ENCODE measurements at places on chromosomes 4 and X. TPM values are rescaled to one million over a fixed set of nuclear protein-coding genes. Genes with fewer than 3 reads are reported as not detected.

SPIN2A gene
- not detected for total RNA-seq

MBNL3 gene
- 1.9 TPM for total RNA-seq

ASB12 gene
- total RNA-seq, result not detected

XAGE1A gene
- total RNA-seq, result not detected

STK26 gene
- 4.8 TPM for total RNA-seq

ZNF518B gene
- total RNA-seq, result 19.6 TPM

TIMP1 gene
- total RNA-seq, result 389 TPM

DRD5 gene
- total RNA-seq, result not detected

CXCL9 gene
- not detected for total RNA-seq

REPS2 gene
- total RNA-seq, result 1.6 TPM

RNF212 gene
- total RNA-seq, result 1.5 TPM
